Activated T-cell treated with anti-CD3 and anti-CD28 coated beads, Interleukin-2, amount 50 U/mL, for 72 hours (primary cell): ENCODE measurements at places on chromosomes 7 and 10. TPM values are rescaled to one million over a fixed set of nuclear protein-coding genes. Genes with fewer than 3 reads are reported as not detected.

The MYO3A gene
- not detected for total RNA-seq

GRCh38 chr7:731440-732085 is 4.5 kb upstream of the PRKAR1B start:
- DNase-seq: no peak

DNA sequence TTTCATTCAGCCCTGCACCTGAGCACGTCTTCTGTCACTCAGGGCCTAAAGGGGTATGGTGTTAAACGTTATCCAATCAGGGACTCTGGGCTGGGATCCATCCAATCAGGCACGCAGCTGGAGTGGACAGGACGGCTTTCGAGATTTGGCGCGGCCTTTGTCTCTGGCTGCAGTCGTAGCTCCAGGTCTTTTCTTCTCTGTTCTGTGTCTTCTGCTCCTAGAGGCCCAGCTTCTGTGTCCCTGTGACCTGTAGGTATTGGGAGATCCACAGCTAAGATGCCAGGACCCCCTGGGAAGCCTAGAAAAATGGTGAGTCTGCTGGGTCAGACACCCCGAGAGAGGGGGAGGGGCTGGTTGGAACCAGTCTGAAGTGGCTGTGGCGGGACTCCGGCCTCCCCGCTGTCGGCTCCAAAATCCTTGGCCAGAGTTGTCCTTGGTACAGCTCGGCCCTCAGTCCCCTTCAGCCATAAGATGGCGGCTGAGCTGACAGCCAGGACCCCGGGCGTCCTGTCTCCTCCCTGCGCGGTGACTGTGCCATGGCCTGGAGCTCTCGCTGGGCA is 11.7 kb upstream of the ZNF680 start:
- DNase-seq: no peak

- DNase-seq: no peak
Observed at GRCh38 chr7:51785876-51786275, 469.3 kb upstream of the COBL start.

GRCh38 chr10:88565072-88565471 is 18.0 kb downstream of the RNLS start:
- no peak for DNase-seq
